Urothelium cell line (cell line): ENCODE measurements at places on chromosomes 5 and 9.

DNA sequence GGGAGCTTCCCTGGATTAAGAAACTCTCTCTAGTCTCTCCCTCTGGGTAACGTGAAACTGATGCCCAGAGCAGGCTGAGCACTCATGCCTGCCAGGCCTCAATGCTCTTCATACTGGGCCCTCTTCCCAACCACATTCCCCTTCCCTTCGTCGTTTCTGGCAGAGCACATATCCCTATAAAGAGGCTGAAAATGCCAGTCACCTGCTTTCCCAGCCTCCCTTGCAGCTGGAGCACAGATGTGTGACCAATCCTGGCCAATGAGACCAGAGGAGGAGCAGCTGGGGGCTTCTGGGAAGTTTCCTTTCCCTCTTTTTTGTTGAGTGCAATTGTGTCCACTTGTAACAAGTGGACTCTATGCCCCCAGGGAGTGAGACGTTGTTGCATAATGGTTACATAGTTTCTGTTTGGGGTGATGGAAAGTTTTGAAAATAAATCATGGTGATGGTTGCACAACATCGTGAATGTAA is 30.2 kb upstream of the SMIM23 start:
- no peak for DNase-seq

- DNase-seq = no peak
Measured at GRCh38 chr5:90994796-90995195, 388.3 kb downstream of the ARRDC3 start.

DNA sequence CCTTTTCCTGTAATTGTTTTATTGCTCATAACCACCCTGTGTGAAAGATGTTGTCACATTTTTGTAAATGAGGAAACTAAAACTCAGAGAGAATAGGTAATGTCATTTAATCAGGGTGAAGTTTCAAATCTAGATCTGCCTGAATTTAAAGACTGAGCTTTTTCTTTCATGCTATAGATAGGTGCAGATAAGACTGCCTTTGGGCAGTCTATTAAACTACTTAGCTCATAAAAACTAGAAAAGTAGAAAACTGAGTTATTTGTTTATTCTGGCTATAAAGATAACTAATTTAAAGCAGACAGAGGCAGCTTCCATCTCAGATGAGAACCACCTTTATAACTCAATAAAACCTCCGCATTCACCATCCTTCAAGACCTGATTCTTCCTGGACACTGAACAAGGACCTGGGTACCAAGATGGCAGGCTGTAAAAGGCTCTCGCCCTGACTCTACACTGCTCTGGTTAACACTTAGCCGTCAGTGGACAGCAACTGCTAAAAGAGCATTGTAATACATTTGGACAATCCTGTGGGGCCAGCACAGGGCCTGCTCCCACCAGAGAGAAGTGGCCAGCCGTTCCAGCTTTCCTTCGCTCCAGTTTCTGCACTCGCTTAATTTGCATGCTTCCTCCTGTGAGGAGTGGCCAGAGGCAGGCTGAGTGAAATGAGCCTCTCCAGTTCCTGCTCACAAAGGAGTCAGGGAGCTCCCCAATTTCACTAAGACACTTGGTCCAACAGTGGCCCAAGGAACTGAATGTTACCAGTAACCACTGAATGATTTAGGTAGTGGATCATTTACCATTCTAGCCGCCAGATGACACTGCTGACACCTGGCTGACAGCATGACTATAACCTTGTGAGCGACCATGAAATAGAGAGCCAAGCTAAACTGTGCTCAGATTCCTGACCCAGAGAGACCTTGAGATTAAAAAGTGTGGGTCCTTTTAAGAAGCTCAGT is 566.4 kb downstream of the EFNA5 start:
- peak; percentile 3 for DNase-seq

DNA sequence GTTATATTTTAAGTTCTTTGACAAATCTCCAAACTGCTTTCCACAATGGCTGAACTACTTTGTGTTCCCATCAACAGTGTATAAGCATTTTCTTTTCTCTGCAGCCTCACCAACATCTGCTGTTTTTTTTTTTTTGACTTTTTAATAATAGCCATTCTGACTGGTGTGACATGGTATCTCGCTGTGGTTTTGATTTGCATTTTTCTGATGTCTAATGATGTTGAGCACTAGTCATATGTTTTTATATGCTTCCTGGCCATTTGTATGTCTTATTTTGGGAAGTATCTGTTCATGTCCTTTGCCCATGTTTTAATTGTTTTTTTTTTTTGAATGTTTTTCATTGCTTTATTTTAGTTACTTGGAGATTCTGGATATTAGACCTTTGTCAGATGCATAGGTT is 196.6 kb downstream of the PLK2 start:
- DNase-seq = no peak

DNA sequence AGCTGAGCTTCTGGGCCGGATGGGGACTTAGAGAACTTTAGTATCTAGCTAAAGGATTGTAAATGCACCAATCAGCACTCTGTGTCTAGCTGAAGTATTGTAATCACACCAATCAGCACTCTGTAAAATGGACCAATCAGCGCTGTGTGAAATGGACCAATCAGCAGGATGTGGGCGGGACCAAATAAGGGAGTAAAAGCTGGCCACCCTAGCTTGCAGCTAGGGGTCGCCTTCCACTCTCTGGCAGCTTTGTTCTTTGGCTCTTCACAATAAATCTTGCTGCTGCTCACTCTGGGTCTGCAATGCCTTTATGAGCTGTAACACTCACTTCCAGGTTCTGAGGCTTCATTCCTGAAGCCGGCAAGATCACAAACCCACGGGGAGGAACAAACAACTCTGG is 354.0 kb downstream of the PRR16 start:
- DNase-seq = no peak

DNA sequence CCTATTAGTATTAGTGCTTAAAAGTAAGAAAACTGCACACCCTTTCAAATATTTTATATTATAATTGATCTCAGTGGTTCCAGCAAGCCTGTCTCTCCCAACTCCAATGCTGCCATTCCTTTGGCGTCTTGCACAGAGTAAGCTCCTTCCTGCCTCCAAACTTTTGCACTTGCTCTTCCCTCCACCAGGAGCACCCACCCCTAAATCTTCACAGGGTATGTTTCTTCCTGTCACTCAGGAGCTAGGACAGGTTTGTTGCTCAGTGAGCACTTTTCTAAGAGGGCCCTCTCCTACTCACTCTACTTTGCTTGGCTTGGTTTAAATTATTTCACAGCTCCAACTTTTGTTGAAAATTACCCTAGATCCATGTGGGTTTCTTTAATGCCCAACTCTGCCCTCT is 189.1 kb upstream of the ADRA1B start:
- DNase-seq = no peak

GRCh38 chr9:130682421-130683121 is 11.0 kb upstream of the EXOSC2 start:
- peak; percentile 86 for DNase-seq

DNA sequence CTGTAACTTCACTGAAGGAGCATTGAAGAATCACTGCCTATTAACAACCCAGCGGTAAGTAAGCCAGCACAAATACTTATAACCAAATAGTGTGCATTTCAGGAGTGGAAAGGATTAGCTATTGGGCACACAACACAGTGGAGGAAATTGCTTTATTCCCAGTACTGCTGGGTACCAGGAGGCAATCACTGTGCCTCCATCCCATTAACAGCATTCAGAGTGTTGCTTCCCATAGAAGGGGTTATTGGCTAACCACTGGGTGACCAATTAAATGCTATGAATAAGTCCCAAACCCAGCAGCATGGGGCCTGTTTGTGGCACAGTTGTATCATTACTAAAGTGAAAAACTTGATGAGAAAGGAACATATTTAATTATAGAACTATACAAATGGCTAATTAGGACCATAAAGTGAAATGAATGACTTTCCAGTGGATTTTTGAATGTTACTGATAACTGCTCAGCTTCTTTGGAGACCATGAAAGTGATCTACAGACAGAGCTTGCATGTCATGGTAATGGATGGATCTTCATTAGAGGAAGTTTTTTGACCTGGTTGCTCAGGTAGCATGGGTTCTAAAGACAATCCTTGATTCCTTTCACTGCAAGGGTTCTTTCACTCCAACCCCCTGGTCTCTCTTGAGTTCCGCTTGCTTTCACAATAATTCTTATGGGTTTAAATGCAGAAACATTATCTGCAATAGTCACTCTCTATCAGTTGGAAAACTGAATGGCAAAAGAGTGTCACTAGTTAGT is 413.3 kb upstream of the RORB start:
- no peak for DNase-seq

- DNase-seq = no peak
Measured at GRCh38 chr5:115685490-115685889, 59.7 kb upstream of the TMED7 start.

GRCh38 chr5:132471944-132472343 is 18.6 kb downstream of the IRF1 start:
- no peak for DNase-seq

DNA sequence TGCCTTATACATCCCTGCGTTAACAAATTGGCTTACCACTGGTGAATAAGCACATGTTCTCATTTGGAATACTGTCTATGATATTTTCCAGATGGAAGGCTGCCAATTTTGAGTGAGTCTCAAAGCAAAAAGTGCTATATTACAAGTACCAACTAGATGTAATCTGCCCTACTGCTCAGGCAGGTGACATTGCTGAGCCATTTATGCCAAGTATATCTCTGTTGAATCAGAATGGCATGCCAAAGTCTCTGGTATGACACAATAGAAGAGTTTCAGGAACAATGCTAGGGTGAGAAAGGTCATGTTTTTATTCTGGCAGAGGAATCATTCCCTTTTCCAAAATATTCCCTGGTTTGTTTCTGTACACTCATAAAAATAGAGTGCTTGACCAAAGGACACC is 356.5 kb downstream of the CDH9 start:
- no peak for DNase-seq

DNA sequence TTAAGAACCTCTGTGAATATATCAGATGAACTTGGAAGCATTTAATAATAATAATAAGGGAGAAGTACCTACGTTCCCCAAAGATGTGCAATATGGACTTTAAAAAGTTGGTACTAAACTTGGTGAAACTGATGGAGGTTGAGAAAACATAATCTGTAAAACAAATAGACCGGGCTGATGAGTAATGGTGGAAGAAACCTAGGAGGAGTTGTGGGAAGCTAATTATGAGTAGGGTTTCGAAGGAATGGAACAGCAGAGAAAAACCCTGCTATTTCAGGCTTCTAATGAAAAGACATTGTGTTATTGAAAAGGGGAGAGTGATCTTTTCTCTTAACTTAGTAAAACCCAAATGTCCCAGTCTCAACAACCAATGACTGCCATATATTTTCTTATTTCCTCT is 229.3 kb downstream of the PCSK1 start:
- DNase-seq = no peak

GRCh38 chr5:10469253-10470050 is 27.8 kb downstream of the ROPN1L start:
- DNase-seq = no peak

DNA sequence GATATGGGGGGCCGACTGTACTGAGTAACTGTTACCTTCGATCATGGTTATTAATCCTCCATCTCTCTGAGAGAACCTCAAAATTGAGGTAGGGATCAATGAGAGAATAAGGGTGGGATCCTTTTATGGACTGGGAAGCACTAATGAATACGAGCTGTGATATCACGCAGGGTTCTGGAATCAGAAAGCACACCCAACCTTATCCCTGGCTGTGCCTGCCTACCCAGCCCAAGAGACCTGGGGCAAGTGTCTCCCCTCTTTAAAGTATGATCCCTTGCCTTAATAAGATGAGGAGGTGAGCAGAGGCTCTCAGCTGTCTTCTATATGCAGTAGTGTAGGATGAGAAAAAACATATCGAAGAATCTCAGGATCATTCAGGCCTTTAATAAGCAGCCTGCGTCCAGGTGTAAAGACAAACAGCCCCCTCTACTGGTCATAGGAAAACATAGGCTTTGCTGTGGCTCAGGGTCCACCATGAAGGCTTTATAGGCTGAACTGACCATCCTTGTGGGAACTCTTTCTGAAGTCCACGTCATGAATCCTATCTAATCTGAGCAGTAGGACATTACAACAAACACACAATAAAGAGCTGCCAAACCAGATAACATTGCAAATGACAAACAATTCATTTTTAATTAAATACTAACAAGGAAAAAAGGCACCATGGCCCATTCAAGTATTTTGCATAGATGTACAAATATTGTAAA is 16.8 kb downstream of the NIPAL4 start:
- DNase-seq = peak; percentile 69

- DNase-seq = no peak
Measured at GRCh38 chr9:15714746-15715145, 161.9 kb downstream of the CCDC171 start.

- DNase-seq = no peak
Measured at GRCh38 chr5:147055850-147056566, 177.5 kb upstream of the PPP2R2B start.

GRCh38 chr5:135478938-135479337 is 26.8 kb upstream of the TIFAB start:
- no peak for DNase-seq

- DNase-seq = peak; percentile 32
Measured at GRCh38 chr5:115626445-115626823, 598 bp upstream of the TMED7 start.

GRCh38 chr5:6633469-6634245 is 417 bp downstream of the SRD5A1 start:
- no peak for DNase-seq

- DNase-seq = peak; percentile 62
Measured at GRCh38 chr5:180343110-180343830, 9.9 kb downstream of the GFPT2 start.

DNA sequence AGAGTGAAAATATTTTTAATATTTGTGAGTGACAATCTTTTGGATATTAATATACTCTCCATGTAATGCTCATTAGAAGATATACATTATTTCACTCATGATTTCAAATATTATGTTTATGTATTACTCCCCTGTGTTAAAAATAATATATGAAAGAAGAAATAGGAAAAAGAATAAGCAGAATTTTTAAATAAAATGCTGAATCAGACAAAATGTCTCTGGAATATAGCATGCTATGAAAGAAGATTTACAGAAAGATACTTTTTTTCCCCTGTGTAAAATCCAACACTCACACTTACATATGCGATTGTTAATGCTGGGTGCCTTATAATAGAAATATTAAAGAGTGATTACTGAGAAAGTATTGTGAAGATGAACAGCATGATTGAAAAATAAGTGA is 373.7 kb downstream of the ANXA1 start:
- DNase-seq = no peak

- no peak for DNase-seq
Measured at GRCh38 chr5:38790891-38791290, 54.9 kb upstream of the OSMR start.

DNA sequence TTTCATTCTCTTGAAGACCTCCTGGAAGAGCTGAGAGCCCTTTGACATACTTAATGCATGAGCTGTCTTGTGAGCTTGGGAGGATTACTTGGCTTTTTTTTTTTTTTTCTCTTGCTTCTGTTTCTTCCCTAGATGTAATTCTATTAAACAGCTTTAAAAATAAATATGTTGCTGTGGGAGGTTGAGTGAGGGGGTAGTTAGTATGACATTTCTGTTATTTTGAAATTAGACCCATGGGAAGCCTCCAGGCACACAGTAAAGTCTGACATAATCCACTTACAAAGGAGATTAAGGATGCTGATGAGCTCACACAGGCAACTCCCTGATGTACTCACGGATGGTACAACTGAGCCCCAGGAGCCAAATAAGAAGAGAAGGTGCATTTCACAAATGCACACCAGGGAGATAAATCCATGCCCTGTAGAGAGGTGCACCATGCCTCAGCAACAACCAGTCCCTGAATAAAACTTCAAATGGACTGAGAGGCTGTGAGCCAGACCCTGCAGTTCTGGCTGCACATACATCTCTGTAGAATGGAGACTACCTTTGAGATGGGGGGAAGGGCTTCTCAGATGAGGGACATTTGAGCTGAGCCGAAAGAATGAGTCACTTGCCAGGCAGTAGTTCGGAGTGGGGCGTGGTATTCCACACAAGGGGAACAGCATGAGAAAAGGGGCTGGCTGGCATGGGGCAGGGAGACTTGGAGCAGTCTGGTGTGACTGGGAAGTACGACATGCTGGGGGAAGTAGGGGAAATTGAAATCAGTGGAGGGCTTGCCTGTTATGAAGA is 68.7 kb downstream of the ACTL7B start:
- peak; percentile 78 for DNase-seq
